ENCODE measurements at places on chromosomes 6 and 20. TPM values are rescaled to one million over a fixed set of nuclear protein-coding genes. Genes with fewer than 3 reads are reported as not detected.

The CCM2L gene
- total RNA-seq = 1.5 TPM

The SLC4A11 gene
- 2.0 TPM for total RNA-seq

DNA sequence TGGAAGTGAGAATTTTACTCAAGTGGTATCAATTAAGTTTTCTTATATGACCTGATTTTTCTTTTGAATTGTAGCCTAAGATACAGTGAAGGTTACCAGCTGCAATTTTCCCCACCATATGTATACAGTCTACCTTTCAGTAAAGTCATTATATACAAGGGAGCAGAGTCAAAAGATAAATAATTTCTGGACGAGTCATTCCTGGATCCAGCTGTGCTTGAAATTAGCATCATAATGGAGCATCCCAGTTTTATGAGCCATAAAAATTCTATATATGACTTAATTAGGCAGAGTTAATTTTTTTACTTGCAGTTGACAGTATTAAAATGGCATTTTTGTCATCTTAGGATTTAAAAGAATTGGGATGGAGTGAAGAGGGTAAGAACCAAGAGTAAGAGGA lies 1008.4 kb downstream of the PHF3 start:
- no peak overlapping the region for H3K27ac ChIP-seq
- H3K27me3 ChIP-seq = no peaks in the 10 kb centered on the region
- H3K4me1 ChIP-seq = no peaks in the 10 kb centered on the region
- H3K4me3 ChIP-seq = no peak overlapping the region
- no peak for DNase-seq

The PDYN gene
- total RNA-seq = not detected

The MAD2L1BP gene
- total RNA-seq = 31.8 TPM

GRCh38 chr6:16553531-16553930 lies 207.7 kb downstream of the ATXN1 start:
- peaks cover 3% of the 10 kb centered on the region for H3K36me3 ChIP-seq
- no peak overlapping the region for H3K4me3 ChIP-seq
- no peak overlapping the region for H3K27ac ChIP-seq
- no peaks in the 10 kb centered on the region for H3K27me3 ChIP-seq

Measured in progenitor cell of endocrine pancreas (in vitro differentiated cells).